C1 segment of cervical spinal cord (tissue), 14 donors: ENCODE measurements at places on chromosomes 12 and 14.

GRCh38 chr14:99192028-99192621, 79.9 kb downstream of the BCL11B start:
- no peak for DNase-seq

- no peak for DNase-seq
Measured at GRCh38 chr14:47438650-47439140, 236.7 kb downstream of the MDGA2 start.

GRCh38 chr12:59389968-59390576, 205.8 kb upstream of the SLC16A7 start:
- DNase-seq: no peak

- no peak for DNase-seq
Measured at GRCh38 chr12:122732170-122732569, 1.5 kb upstream of the HCAR1 start.

DNA sequence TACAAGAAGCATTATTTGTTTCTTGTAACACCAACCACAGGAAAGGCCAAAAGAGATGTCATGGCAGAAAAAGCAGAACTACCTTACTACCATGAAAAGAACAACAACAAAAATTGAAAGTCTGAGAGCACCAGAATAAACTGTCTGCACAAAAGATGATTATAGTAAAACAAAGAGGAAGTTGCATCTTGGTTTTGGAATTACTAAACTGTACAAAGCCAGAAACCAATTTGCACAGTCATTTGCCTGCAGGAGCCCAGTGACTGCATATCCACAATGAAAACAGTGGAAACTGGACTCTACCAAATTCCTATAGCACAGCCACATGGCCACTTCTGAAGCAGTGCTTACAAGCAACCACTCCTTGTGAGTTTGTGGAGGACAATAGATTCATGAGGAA, 276.2 kb downstream of the SSPN start:
- no peak for DNase-seq

- no peak for DNase-seq
Measured at GRCh38 chr14:35344107-35344807, 52.1 kb downstream of the PSMA6 start.

- no peak for DNase-seq
Measured at GRCh38 chr14:99181804-99182520, 90.0 kb downstream of the BCL11B start.

DNA sequence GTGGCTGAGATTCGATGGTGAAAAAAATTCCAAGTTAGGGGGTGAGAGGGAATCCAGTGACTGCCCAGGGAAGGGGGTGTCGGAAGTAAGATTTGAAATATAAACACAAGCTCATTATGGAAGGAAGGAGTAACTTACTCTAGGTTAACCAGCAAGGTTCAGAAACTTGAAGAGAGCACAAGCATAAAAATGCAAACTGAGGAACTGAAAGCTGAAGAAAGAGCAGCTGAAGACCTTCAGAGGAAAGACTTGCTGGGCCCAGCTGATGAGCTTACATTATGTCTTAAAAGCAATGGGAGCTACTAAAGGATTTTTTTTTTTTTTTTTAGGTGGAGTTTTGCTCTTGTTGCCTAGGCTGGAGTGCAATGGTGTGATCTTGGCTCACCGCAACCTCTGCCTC, 189.7 kb upstream of the GRIN2B start:
- no peak for DNase-seq

DNA sequence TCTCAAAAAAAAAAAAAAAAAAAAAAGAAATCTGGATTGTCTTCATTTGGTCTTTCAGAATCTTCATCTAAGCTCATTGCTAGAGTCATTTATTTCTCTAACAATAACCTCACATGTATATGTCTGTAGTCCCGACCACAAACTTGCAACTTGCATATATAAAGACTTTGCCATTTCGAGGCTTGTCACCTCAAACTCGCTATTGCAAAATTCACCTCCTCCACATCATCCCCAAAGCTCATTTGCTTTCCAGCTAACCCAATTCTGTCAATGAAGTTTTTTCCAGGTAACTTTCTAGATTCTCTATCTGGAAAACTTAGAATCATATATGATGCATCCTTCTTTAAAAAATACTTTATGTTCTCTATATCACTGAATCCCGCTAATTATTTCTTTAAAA, 393.2 kb upstream of the ATXN7L3B start:
- DNase-seq: no peak

- no peak for DNase-seq
Measured at GRCh38 chr14:19873178-19873577, 1.8 kb upstream of the OR4K2 start.

DNA sequence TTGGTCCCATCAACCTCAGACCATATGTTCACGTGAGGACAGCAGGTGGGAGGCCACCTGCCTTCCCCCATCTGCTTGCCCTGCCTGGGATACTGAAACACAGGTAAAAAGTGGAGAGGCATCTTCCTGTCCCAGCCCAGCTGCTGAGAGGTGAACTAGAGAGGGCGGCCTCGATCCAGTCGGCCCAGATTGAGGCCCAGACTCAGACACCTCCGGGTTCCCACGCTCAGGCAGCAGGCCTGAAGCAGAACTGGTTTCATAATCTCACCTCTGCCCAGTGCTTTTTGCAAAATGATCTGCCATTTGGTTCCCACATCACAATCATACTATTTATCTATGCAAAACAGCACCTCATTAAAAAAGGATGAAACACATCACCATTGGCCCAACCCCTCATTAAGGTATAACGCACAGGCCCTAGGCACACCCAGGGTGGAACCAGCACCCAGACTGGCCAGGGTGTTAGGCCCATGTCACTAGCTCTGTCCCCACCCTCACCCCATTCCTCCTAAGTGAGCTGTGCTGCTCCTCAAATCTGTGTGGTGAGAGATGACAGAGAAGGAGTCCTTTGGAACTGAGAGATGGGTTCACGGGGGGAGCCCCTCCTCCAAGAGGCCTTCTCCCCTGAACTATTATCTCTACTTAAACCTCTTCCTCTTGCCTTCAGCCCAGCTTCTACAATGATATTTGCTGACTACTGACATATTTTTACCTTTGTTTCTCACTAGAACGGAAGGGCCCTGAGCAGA, 81.1 kb downstream of the ZFP36L1 start:
- no peak for DNase-seq

- DNase-seq: no peak
Measured at GRCh38 chr14:34436118-34436905, 25.7 kb downstream of the SPTSSA start.
